NCI-H2081 (cell line): ENCODE measurements at places on chromosomes 5 and 9.

- DNase-seq: no peak
Measured at GRCh38 chr9:69199769-69200470, 25.8 kb downstream of the TJP2 start.

- DNase-seq: no peak
Measured at GRCh38 chr5:134958755-134959154, 9.0 kb upstream of the CATSPER3 start.

- no peak for DNase-seq
Measured at GRCh38 chr5:93723681-93724080, 17.7 kb downstream of the POU5F2 start.

GRCh38 chr5:168934169-168934568, 355.0 kb upstream of the PANK3 start:
- no peak for DNase-seq

DNA sequence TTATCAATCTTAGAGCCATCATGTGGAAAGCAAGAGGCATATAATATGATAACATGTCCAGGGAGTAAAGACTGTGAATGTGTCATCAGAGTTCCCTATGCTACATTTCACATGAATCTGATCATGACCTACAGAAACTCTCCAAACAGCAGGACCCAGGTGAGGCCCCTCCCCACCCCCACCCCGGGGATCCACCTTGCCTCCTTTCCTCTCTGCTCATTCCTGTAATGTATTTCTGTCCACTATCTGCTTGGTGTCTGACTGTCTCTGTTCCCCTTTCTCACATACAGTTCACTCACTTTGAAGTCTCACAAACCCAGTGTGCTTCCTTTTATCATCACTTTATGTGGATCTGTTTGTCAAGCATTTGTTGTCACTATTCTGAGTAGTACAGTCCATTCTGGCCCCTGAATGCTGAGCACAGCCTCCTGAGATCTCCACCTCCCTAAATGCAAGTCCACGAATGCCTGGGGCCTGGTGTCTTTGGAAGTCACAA, 76.4 kb upstream of the SMARCA2 start:
- DNase-seq: no peak

GRCh38 chr5:56480705-56481427, 247.7 kb upstream of the ANKRD55 start:
- DNase-seq: no peak

DNA sequence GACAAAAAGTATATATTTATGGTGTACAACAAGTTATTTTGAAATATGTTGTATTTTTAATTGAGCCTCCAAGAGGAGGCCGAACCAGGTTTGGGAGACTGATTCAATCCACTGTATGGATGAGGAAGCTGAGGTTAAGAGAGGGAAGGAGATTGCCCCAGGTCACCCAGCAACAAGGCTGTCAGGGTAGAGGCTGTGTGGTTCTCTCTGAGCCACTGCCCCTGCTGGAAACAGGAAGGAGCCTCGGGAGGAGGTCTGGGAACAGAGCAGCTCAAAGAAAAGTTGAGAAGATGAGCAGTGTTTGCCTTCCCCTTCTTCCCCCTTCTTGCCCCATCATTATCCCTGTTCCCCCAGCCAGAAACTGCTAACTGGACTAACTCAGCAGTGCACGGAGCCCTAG, 6.6 kb upstream of the FAT2 start:
- no peak for DNase-seq

GRCh38 chr5:64744914-64745313, 23.6 kb downstream of the SREK1IP1 start:
- no peak for DNase-seq

DNA sequence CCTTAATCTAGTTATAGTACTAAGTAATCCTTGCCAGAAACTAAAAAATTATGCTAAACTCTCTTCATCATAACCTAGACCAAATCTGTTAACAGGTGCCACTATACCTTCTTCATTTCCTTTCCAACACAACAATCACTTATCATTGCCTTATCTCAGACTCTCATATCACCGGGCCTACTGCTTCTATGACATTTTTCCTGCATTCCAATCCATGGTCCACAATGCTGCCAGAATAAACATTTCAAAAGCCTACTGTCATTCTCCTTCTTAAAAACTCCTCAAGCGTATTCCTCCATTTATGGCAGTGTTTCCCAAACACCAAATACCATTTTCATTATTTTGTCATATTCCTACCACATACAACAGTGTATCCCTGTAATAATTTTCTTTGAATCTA, 6.5 kb downstream of the PPP6C start:
- DNase-seq: no peak

DNA sequence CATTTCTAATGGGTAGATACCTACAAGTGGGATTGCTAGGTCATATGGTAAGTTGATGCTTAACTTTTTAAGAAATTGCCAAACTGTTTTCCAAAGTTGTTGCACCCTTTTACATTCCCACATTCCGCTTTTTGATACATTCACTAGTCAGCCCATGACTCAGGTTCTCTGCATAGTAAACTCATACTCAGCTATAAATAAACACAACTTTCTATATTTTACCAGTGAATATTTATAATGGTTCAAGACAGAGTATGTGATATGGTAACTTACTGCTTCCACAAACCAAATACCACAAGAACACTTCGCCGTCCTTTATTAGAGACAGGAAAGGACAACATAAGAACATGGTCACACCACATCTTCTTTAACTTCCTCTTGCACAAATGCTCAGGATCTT, 54.0 kb downstream of the PLPP1 start:
- no peak for DNase-seq

GRCh38 chr9:16899606-16900005, 29.1 kb upstream of the BNC2 start:
- no peak for DNase-seq

DNA sequence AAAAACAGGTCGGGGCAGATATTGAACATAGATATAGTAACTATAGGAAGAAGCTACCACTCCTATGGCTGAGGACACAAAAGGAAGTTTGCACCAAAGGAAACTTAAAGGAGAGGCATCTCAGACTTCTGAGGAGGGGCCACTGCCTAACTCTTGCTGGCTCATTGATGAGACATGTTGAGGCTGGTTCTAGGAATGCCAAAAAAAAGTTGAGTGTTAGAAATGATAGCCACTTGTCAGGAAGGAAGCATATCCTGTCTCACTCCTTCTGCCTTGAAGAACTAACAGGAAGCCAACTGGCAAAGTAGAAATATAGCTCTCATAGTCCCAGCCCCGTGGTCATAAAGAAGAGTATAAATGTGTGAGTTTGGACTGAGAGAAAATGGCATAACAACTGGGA, 23.3 kb upstream of the STOM start:
- no peak for DNase-seq

GRCh38 chr9:374736-375135, 160.1 kb downstream of the DOCK8 start:
- no peak for DNase-seq
